ENCODE measurements at places on chromosomes 11 and 22. TPM values are rescaled to one million over a fixed set of nuclear protein-coding genes. Genes with fewer than 3 reads are reported as not detected.

GRCh38 chr11:110340436-110340835 lies 44.0 kb upstream of the RDX start:
- no peak for DNase-seq
- H3K36me3 ChIP-seq: peaks cover 25% of the 10 kb centered on the region
- no peak overlapping the region for H3K4me3 ChIP-seq
- no peaks in the 10 kb centered on the region for H3K27me3 ChIP-seq

The ABTB2 gene
- 32.9 TPM for total RNA-seq

- H3K4me3 ChIP-seq: no peak overlapping the region
- no peaks in the 10 kb centered on the region for H3K4me1 ChIP-seq
- no peak for DNase-seq
- no peak overlapping the region for H3K27ac ChIP-seq
- H3K36me3 ChIP-seq: no peaks in the 10 kb centered on the region
Measured at GRCh38 chr11:129458756-129459535, 83.3 kb downstream of the BARX2 start.

- H3K27me3 ChIP-seq: peaks cover 2% of the 10 kb centered on the region
- H3K4me1 ChIP-seq: peaks cover 1% of the 10 kb centered on the region
- no peaks in the 10 kb centered on the region for H3K36me3 ChIP-seq
- DNase-seq: no peak
- no peak overlapping the region for H3K27ac ChIP-seq
Measured at GRCh38 chr11:69232821-69233743, 60.9 kb upstream of the MYEOV start.

The BLID gene
- not detected for total RNA-seq

DNA sequence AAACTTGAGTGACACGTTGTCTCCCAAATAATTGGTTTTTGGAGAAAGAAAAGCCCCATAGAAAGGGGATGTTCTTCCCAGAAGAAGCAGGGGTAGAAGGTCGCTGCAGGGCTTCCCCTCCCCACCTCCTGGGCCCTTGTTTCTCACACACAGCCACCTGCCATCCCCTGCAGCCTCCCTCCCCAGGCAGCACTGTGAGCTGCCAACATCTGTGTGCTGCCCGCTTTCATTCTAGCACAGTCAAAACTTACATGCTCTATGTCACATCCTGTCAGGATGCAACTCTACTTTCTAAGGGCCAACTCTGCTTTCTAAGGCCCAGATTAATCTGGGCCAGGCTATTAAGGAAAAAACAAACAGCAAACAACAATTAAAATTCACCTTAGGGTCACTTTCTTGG lies 309.4 kb upstream of the ZC3H12C start:
- no peak overlapping the region for H3K27ac ChIP-seq
- no peaks in the 10 kb centered on the region for H3K4me1 ChIP-seq

DNA sequence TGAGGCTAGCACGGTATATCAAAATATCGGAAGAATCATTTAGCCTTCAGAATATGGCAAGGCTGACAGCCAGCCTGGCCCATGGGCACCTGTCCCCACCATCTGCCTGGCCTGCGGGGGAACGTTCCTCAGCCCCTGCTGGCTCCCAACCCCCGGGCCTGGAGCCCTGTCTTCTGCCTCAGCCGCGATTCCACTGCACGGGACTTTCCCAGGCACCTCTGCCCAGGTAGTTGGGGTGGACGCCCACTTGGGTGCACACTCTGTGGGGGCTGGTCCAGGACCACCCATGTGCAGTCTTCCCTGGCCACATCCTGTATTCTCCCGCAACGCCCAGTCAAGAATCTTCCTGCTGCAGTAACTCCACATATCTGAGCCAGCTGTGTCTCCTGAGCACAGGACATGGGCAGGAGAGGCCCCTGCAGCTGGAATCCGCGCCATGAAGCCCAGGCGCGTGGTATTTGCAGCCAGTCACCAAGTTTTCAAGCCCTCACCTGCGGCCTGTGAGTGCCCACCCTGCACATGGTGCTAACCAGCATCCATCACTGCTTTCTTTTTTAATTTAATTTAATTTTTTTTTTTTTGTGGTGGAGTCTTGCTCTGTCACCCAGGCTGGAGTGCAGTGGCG lies 77.9 kb downstream of the KCNQ1 start:
- DNase-seq: peak; percentile 5
- H3K27me3 ChIP-seq: no peaks in the 10 kb centered on the region
- H3K4me1 ChIP-seq: peaks cover 2% of the 10 kb centered on the region
- H3K36me3 ChIP-seq: no peaks in the 10 kb centered on the region
- H3K27ac ChIP-seq: no peak overlapping the region

- no peaks in the 10 kb centered on the region for H3K36me3 ChIP-seq
- no peak for DNase-seq
- H3K27ac ChIP-seq: no peak overlapping the region
- H3K4me3 ChIP-seq: no peak overlapping the region
- no peaks in the 10 kb centered on the region for H3K4me1 ChIP-seq
Measured at GRCh38 chr11:42043312-42043711, 583.9 kb upstream of the LRRC4C start.

- peaks cover 22% of the 10 kb centered on the region for H3K27me3 ChIP-seq
- no peak overlapping the region for H3K4me3 ChIP-seq
- no peak for DNase-seq
Measured at GRCh38 chr11:33819278-33820035, 45.1 kb upstream of the FBXO3 start.

- DNase-seq: no peak
- no peak overlapping the region for H3K4me3 ChIP-seq
- H3K4me1 ChIP-seq: no peaks in the 10 kb centered on the region
- H3K27ac ChIP-seq: no peak overlapping the region
- H3K27me3 ChIP-seq: peaks cover 4% of the 10 kb centered on the region
- H3K36me3 ChIP-seq: no peaks in the 10 kb centered on the region
Measured at GRCh38 chr11:44770401-44770800, 43.6 kb downstream of the TSPAN18 start.

GRCh38 chr11:34268906-34269430 lies 88.8 kb downstream of the ABTB2 start:
- DNase-seq: no peak
- no peak overlapping the region for H3K4me3 ChIP-seq
- no peak overlapping the region for H3K27ac ChIP-seq

- no peak overlapping the region for H3K27ac ChIP-seq
- no peak for DNase-seq
- no peaks in the 10 kb centered on the region for H3K4me1 ChIP-seq
- no peak overlapping the region for H3K4me3 ChIP-seq
- no peaks in the 10 kb centered on the region for H3K27me3 ChIP-seq
- no peaks in the 10 kb centered on the region for H3K36me3 ChIP-seq
Measured at GRCh38 chr11:80778432-80778831, 1337.6 kb upstream of the TENM4 start.

GRCh38 chr11:60854140-60854846 lies 1.5 kb downstream of the PTGDR2 start:
- peaks cover 33% of the 10 kb centered on the region for H3K4me1 ChIP-seq
- peak overlapping the region; percentile 43 for H3K4me3 ChIP-seq
- H3K36me3 ChIP-seq: peaks cover 29% of the 10 kb centered on the region
- H3K27ac ChIP-seq: no peak overlapping the region

- peaks cover 13% of the 10 kb centered on the region for H3K27me3 ChIP-seq
- peaks cover 17% of the 10 kb centered on the region for H3K4me1 ChIP-seq
- H3K36me3 ChIP-seq: no peaks in the 10 kb centered on the region
- no peak overlapping the region for H3K27ac ChIP-seq
- DNase-seq: no peak
- H3K4me3 ChIP-seq: no peak overlapping the region
Measured at GRCh38 chr11:35909511-35910265, 34.2 kb upstream of the LDLRAD3 start.

The BEST1 gene
- total RNA-seq: not detected

The MEI1 gene
- 26.1 TPM for total RNA-seq

The TMEM121B gene
- total RNA-seq: 0.05 TPM

Measured in activated T-helper 2 cell treated with anti-CD3 and anti-CD28 coated beads, Interferon-gamma antibody, Interleukin-2, Interleukin-4, amounts not matched to agents 10 μg/mL and 5 μg/mL and 100 μg/mL, durations not matched to agents 14 hours and 24 hours and 36 hours (primary cell).